Tibial nerve (tissue), 4 donors: ENCODE measurements at places on chromosomes 6 and 20. TPM values are rescaled to one million over a fixed set of nuclear protein-coding genes. Genes with fewer than 3 reads are reported as not detected.

- DNase-seq = no peak
These were observed 18.4 kb upstream of the FAM209A start for GRCh38 chr20:56506103-56506502.

GRCh38 chr6:167684276-167685104 lies 142.2 kb upstream of the AFDN start:
- no peak for DNase-seq

DNA sequence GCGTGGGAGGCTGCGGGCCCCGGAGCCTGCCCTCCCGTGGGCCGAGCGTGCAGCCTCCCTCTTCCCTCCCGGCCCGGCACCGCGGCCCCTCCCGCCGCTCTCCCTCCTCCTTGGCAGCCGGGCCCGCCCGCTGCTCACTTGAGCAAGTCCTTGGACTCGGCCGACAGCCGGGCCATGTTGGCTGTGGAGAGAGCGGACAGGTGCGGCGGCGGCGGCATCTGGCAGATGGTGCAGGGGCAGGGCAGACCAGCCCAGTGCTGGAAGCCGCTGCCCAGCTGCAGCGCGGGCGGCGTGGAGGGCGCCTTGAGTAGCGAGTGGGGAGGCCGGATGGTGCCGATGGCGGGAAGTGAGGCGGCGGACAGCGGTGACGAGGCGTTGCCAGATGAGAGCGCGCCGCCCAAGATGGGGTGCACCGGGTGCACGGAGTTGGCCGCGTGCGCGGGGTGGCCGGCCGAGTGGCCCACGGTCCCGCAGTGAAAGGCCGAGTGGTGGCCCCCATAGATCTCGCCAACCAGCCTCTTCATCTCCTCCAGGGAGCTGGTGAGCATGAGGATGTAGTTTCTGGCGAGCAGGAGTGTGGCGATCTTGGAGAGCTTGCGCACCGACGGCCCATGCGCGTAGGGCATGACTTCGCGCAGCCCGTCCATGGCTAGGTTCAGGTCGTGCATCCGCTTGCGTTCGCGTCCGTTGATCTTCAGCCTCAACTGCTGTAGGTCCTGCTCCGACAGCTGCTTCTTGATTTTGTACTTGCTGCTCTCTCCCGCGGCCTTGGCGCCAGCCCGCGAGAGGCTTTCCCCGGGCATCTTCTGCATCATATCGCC lies 766 bp downstream of the OLIG3 start:
- DNase-seq = no peak

Gene SLPI
- total RNA-seq = 125 TPM

DNA sequence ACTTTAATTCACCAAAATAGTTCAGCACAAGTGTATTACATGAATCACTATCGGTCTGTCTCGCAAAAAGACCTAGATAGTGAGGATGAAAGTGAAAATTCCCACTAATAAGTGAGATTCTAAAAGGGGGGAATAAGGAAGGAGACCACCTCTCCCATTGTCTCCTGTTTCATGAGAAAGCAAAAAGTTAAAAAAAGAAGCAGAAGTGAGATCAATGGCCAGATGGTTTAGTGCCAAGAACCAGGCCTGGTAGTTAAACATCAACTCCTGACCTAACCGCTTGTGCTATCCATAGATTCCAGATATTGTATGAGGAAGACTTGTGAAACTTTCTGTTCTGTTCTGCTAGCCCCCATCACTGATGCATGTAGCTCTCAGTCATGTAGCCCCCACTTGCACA lies 293.0 kb downstream of the RNGTT start:
- no peak for DNase-seq

Gene CCDC28A
- total RNA-seq = 10.8 TPM

Gene NCOA3
- total RNA-seq = 38.7 TPM

DNA sequence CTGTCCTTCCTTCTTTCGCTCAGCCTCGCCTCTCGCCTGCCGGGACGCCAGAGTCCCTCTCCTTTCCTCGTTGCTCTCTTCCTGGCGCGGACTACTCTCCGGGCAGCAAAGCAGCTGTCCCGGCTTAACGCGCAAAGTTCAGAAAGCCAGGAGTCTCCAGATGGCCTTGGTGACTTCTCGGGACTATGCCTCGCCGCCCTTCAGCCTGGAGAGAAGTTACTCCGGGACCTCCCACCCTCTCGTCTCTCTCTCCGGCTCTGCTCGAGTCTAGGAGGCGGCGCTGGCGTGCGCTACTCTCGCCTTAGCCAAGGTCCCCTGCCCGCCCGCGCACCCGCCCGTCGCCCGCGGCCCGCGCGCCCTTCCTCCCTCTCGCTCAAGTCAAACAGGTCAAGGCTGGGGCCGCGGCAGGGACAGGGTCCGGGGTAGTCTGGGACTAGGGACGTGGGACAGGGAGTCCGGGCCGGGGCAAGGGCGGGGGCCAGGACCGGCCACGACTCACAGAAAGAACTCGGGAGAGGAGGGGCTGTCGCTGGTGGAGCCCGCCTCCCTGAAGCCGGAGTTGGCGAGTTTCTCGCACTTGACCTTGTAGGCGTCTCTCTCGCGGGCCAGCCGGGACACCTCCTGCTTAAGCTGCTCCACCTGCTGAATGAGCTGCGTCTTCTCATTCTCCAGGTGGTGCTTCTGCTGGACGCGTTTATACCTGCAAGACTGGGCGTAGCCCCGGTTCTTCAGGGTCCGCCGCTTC lies 1.5 kb downstream of the MAFB start:
- DNase-seq = no peak

Gene ADGRF5
- total RNA-seq = 17.4 TPM

DNA sequence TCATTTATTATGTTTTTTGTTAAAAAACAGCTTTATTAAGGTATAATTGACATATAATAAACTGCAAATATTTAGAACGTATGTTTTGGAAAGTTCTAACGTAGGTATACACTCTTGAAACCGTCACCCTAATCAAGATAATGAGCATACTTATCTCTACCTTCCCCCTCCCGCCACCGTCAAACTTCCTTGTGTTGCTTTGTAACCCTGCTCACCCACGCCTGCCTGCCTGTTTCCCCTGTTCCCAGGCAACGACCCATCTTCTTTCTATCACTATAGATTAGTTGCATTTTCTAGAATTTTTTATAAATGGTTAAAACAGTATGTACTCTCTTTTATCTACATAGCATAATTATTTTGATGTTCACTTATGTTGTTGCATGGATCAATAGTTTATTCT lies 33.5 kb upstream of the GCLC start:
- DNase-seq = no peak

GRCh38 chr6:46305833-46306232 lies 135.1 kb upstream of the ENPP5 start:
- no peak for DNase-seq

DNA sequence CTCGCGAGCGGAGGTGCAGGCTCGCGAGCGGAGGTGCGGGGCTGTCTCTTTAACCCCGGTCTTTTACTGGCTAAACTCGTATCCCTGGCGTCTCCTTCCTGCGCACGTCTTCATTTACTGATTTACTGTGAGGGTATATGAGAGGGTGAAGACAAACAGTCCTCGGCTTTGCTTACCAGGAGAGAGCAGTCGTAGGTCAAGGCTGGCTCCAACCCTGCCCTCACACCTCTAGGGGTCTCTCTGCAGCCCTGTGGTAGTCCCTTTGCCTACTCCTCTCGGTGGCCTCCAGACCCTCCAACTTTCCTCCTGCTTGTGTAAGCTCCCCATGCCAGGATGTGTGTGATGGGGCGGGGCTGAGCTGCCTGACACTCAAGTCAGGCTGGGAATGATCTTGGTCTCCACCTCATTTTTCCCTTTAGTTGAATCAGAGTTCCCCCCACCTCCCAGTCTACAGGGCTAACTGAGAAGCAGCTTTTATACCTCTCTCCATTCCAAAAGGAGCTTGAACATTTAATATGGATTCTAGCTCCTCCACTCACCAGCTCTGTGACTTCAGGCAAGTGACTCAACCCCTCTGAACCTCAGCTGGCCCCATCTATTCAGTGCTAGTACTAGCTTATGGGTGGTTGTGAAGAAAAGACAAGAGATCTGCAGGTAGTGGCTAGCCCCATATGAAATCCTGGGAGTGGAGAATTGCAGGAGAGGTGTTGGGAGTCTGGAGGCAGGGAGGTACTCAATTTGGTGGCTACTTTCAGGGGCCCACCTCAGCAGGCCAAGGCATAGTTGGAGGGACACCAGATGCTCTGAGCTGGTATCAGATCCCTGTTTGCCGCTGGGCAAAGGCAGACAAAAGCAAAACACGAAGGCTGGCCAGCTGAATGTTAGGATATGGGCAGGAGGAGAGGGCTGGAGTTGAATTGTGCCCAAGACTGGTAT lies 902 bp downstream of the SLC29A1 start:
- no peak for DNase-seq

DNA sequence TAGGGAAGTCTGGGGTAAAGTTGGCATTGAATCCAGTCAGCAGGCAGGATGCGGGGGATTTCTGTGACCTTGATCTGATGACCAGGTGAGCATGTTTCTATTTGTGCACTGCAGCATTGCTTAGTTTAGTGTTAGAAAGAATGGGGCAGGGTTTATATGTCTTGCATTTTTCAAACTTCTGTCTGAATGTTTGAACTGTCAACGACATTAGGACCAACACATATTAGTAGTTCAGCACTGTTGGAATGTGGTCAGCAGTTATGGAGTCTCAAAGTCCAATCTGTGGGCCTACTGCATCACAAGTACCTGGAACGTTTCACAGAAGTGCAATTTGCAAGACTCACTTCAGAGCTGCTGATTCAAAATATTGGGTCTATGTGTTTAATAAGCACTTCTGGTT lies 276.6 kb upstream of the BMP2 start:
- DNase-seq = no peak

Gene RAB44
- total RNA-seq = 0.30 TPM

GRCh38 chr6:29603930-29604329 lies 19.0 kb downstream of the OR2H2 start:
- no peak for DNase-seq

GRCh38 chr6:10303608-10304506 lies 111.0 kb downstream of the TFAP2A start:
- DNase-seq = no peak

DNA sequence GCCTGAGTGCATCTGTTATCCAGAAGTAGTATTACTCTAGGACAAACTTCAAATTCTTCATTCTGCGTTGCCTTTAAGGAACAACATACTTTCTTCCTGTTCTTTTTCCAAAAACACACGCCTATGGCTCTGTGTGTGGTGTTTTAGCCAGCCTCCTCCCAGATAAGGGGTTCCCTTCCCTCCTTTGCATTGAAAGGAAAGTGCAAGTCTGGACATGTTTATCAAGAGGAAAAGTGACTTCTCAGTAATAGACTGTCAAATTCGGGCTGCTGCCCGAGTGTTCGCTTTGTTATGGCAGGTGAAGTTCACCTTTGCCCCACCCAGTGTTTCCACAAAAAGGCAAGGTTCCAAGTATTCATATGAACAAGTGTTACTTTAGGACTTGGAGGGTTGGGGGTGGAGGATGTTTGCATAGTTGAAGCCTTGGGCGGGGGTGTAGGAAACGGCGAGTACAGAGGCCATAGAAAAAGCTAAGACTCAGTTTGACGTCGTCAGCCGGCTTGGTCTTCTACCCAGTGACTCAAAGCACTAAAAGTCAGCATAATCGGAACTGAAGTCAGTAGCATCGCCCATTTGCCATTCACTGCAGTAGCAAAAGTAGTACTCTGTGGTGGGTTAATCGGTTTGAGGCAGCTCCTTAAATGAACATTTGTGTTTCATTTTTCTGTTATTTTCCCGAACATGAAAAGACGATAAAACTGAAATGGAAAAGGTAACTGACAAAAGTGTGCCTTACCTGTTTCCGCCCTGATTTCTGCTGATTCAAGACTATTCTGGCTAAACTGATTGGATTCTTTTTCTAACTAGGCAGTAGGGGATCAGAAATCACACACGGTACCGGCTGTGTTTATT lies 12.5 kb downstream of the PRDM1 start:
- DNase-seq = no peak

GRCh38 chr6:115583290-115583689 lies 477.4 kb downstream of the FRK start:
- no peak for DNase-seq

DNA sequence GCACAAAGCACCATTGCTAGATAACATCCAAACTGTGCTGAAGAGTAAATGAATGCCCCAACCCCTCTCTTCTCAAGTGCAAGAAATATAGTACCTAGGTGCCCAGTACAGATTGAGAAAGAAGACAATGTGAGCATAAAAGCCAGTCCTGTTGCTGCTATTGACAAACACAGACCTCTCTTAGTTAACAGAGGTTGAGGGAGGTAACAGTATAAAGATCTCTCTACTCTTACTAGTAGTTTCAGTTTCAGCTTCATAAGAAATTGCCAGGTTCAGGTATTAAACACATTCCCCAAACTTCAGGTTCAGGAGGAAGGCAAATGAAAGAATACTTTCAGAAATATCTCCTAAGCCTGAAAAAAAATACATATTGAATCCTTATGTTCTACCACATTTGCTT lies 31.4 kb downstream of the TBC1D32 start:
- no peak for DNase-seq

Gene EYA2
- total RNA-seq = 25.5 TPM

- no peak for DNase-seq
These were observed 10.4 kb downstream of the RPL7L1 start for GRCh38 chr6:42889815-42890214.

- no peak for DNase-seq
These were observed 232.6 kb upstream of the CDYL start for GRCh38 chr6:4543596-4543995.

Gene NKAPL
- total RNA-seq = 1.3 TPM

Gene ABHD16B
- total RNA-seq = not detected

- no peak for DNase-seq
These were observed 7.6 kb downstream of the MYB start for GRCh38 chr6:135188718-135189117.

Gene TBX18
- total RNA-seq = 50.2 TPM

GRCh38 chr20:35451295-35451694 lies 4.1 kb upstream of the CEP250 start:
- DNase-seq = no peak

DNA sequence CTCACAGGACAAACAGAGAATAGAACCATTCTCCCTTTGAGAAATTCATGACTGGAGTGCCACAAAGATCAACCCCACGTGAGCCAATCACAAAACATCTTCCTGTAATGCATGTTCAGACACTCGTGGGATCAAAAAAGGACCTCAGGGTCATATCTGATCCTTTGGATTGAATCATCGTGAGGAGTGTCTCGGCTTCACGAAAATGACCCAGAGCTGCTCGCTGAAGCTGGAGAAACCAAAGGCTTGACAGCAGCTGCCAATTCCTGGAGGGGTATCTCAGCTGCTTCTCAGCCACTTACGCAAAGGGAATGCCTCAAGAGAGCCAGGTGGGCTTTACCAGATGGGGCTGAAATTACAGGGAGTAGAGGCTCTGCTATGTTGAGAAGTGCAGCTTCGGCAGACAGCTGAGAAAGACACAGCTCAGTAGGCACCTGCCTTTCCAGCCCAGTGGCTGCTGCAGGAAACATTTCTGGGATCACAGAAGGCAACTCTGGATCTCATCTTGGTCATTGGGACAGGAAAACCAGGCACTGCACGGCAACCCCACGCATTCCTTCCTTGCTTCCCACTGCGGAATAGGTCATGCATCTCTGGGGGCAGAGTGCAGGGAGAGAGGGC lies 813.1 kb downstream of the KIF16B start:
- DNase-seq = no peak

Gene KCNK17
- total RNA-seq = 1.7 TPM
